Activated CD8-positive, alpha-beta memory T cell treated with anti-CD3 and anti-CD28 coated beads, Interleukin-2, amount 10 ng/mL, durations not matched to agents 7 days and 5 days (primary cell): ENCODE measurements at places on chromosomes 16 and 17. TPM values are rescaled to one million over a fixed set of nuclear protein-coding genes. Genes with fewer than 3 reads are reported as not detected.
A peak's percentile ranks its signal among the peaks of the same experiment; 100 is the strongest.

The TBC1D3G gene
- not detected for total RNA-seq

The PITPNM3 gene
- total RNA-seq, result 0.76 TPM

GRCh38 chr17:59004338-59005111, 102.2 kb downstream of the TRIM37 start:
- peaks cover 37% of the 10 kb centered on the region for H3K4me1 ChIP-seq
- peak overlapping the region; percentile 77 for H3K27ac ChIP-seq
- H3K4me3 ChIP-seq, result no peak overlapping the region
- peaks cover 10% of the 10 kb centered on the region for H3K36me3 ChIP-seq

GRCh38 chr17:1154704-1155103, 25.1 kb downstream of the ABR start:
- H3K4me1 ChIP-seq, result no peaks in the 10 kb centered on the region
- H3K4me3 ChIP-seq, result no peak overlapping the region
- H3K36me3 ChIP-seq, result no peaks in the 10 kb centered on the region
- H3K27me3 ChIP-seq, result no peaks in the 10 kb centered on the region
- no peak overlapping the region for H3K27ac ChIP-seq

DNA sequence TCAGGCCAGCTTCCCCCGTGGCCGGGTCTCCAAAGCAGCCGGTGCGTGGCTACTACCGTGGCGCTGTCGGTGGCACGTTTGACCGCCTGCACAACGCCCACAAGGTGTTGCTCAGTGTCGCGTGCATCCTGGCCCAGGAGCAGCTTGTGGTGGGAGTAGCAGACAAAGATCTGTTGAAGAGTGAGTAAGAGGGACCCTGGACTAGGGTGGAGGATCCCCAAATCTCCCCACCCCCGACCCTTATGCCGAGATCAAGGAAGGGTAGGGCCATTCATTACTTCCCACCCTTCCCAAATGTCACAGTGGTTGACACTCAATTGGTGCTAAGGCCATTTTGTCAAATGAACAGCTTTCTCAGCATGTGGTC, 1.2 kb downstream of the COASY start:
- H3K4me3 ChIP-seq, result peak overlapping the region; percentile 88
- peaks cover 21% of the 10 kb centered on the region for H3K36me3 ChIP-seq
- H3K27me3 ChIP-seq, result no peaks in the 10 kb centered on the region
- peak overlapping the region; percentile 99 for H3K27ac ChIP-seq

DNA sequence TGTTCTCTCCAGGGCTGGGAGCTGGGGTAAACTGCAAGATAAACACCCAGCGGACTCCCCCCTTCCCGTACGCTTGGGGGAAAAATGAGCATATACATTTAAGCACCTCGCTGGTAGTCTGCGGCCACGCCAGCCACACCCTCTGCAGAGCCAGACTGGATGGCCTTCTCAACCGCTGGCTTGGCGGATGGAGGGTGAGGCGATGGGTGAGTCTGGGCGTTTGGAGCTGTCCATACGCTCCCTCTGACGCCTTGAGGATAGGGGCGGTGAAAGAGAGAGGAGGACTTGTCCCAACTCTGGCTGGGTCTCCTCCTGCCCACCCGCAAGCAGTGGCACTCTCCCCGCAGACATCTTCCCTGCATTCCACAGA, 1.0 kb downstream of the ITGA3 start:
- peak overlapping the region; percentile 84 for H3K4me3 ChIP-seq
- H3K36me3 ChIP-seq, result peaks cover 2% of the 10 kb centered on the region
- H3K27ac ChIP-seq, result no peak overlapping the region
- peaks cover 7% of the 10 kb centered on the region for H3K27me3 ChIP-seq
- DNase-seq, result no peak
- peaks cover 24% of the 10 kb centered on the region for H3K4me1 ChIP-seq
